ENCODE measurements at places on chromosomes 12 and 14.

DNA sequence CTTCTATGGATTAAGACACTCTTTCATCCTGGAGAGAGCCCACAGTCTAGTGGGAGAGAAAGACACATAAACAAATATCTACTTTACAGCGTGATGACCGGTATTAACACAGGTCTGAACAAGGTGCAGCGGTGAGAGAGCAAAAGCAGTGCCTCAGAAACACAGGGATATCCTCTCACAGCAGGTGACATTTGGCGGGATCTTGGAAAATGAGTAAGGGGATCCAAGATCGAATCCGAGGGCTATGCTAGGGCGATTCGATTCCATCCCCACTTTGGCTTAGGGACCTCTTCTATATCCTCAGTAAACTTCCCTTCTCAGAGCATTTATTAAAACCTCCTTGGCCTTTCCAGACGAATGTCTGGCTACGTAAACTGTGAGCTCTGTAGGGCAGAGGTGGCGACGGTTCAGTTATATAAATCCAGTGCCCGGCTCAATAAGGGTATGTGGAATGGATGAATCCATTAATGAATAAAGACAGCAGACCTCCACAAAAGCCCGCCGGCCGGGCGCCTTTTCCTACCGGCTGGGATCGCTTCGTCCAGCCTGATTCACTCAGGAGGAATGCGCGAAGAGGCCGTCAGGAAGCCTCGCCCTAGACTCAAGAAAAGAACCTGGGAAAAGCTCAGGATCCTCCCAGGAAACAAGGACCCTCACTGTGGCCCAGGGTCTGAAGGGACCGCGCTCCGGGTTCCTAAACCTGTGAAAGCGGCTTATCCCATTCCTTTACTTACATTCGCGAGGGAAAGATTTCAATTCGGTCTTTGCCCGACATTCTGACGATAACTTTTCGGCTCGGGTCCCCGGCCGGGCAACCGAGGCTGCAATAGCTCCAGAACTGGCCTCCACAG is 455 bp downstream of the ATP6V1D start:
- DNase-seq, result no peak

GRCh38 chr12:124881123-124881522 is 17.5 kb upstream of the SCARB1 start:
- DNase-seq, result no peak

GRCh38 chr12:47755655-47756562 is 2.8 kb downstream of the RAPGEF3 start:
- peak; percentile 52 for DNase-seq

DNA sequence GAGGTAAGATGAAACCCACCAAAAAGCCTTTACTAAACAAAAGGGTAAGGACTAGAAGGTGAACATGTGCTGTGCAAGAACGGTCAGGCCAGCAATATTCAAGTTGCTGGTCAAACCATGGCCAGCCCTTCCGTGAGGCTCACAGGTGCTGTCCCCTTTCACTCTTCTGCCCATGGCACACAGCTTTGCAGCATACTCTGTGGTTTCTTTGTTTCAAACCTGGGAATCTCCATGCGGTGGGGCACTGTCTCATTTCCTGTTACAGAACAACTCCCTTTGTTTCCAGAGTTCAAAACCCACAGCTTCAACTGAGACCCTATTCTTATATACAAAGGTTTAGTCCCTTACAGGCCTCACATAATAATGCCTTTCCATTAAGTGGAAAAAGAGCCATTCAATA is 1.7 kb upstream of the OVCH1 start:
- DNase-seq, result no peak

DNA sequence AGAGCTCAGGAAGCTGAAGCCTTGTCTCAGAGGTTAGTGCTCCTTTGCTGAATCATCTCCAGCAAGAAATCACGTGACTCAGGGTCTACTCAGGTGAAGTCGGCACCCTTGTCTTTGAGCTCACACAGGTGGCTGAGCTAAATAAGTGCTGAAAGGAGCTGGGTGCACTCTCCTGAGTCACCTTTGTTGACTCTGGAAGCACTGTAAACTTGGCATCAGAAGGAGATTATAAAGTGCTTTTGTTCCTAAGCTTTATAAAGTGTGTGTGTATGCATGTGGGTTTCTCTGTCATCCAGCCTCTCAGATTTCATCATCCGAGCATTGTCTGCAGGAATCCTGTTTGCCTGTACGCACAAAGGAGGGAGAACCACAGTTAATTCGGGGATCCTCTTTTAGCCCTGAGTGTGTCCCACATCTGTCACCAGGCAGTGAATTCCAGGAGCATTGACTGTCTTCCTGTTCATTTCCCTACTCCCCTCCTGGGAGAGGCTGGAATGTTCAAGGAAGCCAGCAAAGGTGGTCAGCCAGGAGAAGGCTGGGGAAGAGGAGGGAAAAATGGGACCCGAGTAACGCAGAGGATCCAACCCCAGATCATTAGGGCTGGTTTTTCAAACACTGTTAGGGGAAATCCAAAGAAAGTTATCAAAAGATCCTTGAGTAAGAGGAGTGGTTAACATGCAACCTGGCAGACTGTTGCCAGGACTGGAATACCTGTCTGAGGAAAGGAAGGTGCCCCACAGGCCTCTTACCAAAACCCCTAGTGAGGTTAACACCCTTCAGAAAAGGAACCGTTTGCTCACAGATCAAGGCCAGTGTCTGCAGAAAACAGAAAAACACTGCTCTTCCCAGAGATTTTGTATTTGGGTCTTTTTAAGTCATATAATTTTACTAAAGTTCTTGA is 157.5 kb upstream of the HIF1A start:
- DNase-seq, result peak; percentile 46

- no peak for DNase-seq
Measured at GRCh38 chr14:97270308-97270707, 473.1 kb downstream of the VRK1 start.

GRCh38 chr14:42550310-42550709 is 943.6 kb downstream of the LRFN5 start:
- DNase-seq, result no peak

- DNase-seq, result no peak
Measured at GRCh38 chr14:51993285-51993920, 4.1 kb downstream of the RTRAF start.

DNA sequence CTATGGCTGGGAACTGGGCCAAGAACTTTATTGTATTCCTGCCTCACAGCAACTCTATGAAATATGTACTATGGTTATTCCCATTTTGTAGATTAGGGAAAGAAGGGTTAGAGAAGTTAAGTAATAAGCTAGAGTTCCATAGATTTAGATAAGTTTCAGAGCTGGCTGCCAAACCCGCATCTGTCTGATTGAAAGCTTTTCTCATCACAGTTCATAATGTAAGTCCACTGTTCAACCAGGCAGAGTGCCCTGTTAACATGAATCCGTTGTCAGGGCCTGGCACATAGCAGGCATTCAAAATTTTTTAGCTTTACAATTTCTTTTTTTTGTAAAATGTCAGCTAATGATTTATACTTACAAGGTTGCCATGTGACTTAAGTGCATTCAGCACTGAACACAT is 467.3 kb downstream of the NRXN3 start:
- no peak for DNase-seq

GRCh38 chr12:76921100-76921471 is 42.3 kb upstream of the CSRP2 start:
- DNase-seq, result no peak

GRCh38 chr12:65962921-65963861 is 138.9 kb downstream of the HMGA2 start:
- DNase-seq, result no peak

GRCh38 chr12:20030826-20031225 is 337.5 kb upstream of the PDE3A start:
- DNase-seq, result no peak

- peak; percentile 99 for DNase-seq
Measured at GRCh38 chr12:949453-950191, at the start of gene RAD52. TSS of gene RAD52 (minus strand) at chr12:949694. CDS start at chr12:933058, 16,636 bp downstream.

GRCh38 chr12:65894088-65894487 is 69.8 kb downstream of the HMGA2 start:
- no peak for DNase-seq

- DNase-seq, result peak; percentile 19
Measured at GRCh38 chr12:108313606-108314351, 25.3 kb downstream of the CMKLR1 start.

DNA sequence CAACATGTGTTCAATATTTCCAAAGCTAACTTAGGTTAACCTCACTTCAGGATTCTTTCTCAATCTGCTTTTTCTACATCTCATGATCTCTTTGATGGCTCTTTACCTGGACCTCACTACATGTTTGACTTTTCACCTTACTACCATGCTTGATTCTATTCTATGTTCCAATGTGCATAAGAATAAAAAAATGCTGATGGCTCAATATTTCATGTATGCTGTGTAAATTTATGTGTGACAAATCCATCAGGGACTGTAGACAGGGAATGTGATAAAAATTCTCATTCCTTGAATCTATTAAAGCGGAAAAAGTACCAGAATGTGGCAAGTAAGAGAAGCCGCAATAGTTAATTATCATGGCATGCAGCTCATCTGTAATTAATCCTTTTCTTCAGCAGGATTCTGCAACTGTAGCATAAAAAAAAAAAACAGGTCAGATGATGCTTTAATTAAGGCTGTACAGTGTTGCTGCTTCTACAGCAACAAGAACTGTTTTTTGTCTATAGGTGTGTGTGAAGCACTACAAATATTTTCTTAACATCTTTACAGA is 276.9 kb upstream of the PRKD1 start:
- DNase-seq, result no peak

GRCh38 chr14:58871573-58871972 is 233.8 kb downstream of the DACT1 start:
- DNase-seq, result no peak

- DNase-seq, result no peak
Measured at GRCh38 chr12:104219361-104219892, 3.8 kb downstream of the TXNRD1 start.

GRCh38 chr12:105476616-105477015 is 146.1 kb downstream of the C12orf75 start:
- DNase-seq, result no peak

DNA sequence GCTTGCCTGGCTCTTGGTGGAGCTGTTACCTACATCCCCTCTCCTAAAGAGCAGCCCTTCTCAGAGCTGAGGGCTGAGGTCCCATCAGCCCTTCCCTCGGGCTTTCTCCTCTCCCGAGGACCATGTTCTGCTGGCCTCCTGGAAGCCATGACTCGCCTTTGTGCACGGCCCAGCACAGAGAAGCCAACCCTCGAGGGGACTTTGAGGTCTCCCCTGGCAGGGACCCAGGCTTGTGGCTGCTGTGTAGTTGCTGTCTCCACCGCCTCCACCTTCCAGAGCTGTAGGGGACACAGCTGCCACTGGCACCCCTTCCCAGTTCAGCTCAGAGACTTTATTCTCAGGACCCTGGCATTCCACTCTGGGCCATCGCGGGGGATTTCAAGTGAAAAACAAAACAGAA is 22.9 kb upstream of the CCND2 start:
- DNase-seq, result no peak

GRCh38 chr12:118354903-118355302 is 17.8 kb downstream of the TAOK3 start:
- DNase-seq, result no peak

DNA sequence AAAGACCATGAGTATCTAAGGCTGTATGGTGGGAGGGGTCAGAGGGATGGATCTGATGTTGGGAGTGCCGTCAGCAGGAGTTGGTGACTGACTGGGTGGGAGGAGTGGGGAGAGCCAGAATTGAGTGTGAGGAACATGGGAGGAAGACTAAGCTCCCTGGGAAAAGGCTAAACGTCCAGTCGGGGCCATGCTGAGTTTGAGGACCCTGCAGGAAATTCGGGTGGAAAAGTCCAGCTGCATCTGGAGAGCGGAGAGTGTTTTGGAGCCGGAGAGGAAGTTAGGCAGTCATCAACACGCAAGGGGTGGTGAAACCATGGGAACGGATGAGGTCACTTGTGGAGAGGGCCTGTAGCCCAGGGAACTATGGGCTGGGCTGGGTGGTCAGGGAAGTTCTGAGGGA is 60.9 kb downstream of the ELK3 start:
- DNase-seq, result no peak

DNA sequence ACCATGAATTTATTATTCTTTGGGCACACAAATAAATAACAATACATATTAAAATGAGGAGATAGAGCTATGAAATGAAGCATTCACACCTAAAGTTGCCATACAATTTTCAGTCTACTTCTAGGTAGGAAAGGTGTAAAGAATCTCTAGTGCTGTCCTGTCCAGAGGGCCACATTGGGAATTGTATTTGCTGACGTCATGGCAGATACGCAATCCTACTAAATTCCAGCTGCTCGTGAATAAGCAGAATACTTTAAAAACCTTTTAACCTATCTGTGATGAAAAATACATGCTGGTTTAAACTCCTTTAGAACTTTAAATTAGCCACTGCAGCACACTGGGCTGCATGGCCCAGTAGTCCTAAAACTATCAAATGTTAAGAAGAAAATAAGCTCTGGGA is 236.1 kb downstream of the FSCB start:
- no peak for DNase-seq

GRCh38 chr12:13171921-13172859 is 24.3 kb upstream of the EMP1 start:
- no peak for DNase-seq

- DNase-seq, result peak; percentile 31
Measured at GRCh38 chr14:58297412-58297761, 968 bp upstream of the ARID4A start.

DNA sequence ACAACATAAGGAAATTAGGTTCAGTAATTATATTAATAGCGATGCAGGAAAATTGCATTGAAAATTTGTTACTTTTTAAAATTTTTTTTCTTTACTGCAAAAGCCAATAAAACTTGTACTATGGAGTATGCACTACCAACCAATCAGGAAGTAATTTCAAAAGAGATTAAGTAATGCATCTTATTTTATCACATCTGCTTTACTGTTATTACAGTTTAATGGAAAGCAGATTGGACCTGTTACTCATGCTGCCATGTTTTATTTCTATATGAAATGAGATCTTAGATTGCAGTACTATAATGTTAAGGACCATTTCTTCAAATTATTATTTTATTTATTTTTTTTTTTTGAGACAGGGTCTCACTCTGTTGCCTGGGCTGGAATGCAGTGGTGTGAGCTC is 1.7 kb upstream of the STRN3 start:
- no peak for DNase-seq

GRCh38 chr14:30252783-30253674 is 305.9 kb upstream of the G2E3 start:
- DNase-seq, result no peak
